ENCODE measurements at places on chromosomes 3 and 15.

GRCh38 chr3:187706971-187707370, 4.6 kb upstream of the RTP2 start:
- no peak for DNase-seq

DNA sequence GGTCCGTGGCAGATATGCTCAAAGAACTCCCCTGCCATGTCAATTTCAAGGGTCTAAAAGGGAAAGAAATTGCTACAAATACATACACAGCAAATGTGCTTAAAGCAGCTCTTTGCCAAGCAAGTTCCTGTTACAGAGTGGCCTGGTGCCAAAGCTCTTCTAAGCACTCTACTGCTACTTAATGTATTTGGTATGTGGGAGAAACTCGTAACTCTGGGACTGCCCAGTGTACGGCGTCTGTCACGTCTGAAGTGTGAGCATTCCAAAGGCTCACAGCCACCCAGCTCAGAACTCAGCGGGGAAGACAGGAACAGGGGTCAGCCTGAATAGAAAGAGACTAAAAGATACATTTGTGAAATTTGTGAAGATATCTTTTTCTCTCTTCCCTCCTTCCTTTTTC, 54.6 kb downstream of the RBMS3 start:
- DNase-seq: peak; percentile 39

- no peak for DNase-seq
These were observed 330.2 kb downstream of the TIGIT start for GRCh38 chr3:114624047-114624445.

- DNase-seq: no peak
These were observed 155.5 kb upstream of the PROK2 start for GRCh38 chr3:71940486-71940885.

DNA sequence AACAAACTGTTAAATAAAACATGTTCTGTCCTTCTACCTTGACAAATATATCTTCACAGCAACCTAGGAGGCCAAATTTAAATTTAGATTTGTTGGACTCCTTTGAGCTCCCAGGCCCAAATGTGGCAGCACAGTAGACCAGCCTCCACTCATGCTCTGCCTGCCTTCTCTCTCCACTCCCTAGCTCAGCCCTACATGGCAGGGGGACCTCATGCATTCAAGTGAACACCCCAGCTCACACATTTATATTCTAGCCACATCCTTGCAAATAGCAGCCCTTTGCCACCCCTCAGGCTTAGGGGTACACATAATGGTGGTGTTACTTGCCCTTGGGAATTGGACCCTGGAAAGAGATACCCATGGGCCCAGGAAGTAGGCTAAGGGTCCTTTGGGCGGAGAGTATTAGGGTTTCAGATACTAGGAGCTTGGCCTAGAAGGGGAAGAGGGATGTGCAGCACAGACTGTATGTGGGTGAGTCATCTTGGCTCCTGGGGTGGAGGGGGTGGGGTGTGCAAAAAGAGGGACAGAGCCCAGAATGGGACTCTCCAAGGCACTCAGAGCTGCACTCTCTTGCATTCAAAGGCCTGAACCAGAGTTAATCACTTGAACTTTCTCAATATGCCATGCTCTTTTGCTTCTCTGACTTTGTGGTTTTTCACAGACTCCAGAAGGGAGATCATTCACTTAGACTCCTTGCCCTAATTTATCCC, 268.4 kb upstream of the ROPN1 start:
- no peak for DNase-seq

- peak; percentile 39 for DNase-seq
These were observed 2.7 kb downstream of the CHDH start for GRCh38 chr3:53843195-53844177.

DNA sequence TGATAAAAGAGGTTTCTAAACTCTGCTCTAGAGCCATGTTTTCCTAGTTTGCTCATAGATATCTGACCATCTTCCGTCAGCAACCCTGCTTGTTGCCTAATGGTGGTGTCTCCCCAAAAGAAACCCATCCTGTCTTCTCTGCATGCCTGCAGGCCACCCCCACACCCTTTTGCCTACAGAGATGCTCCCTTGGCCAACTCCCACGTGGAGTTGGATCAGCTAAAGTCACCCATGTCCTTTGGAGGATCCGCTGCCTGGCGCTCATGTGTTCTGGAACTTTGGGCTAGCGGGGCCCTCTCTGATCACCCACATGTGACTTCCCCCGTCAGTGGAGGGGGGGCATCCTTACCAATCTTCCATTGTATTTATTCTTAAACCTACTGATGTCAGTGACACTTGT, 185.6 kb downstream of the ADAMTS17 start:
- no peak for DNase-seq

- no peak for DNase-seq
These were observed 7.2 kb downstream of the HERC1 start for GRCh38 chr15:63826528-63826927.

- DNase-seq: no peak
These were observed 473.6 kb downstream of the ROBO2 start for GRCh38 chr3:77513542-77513941.

DNA sequence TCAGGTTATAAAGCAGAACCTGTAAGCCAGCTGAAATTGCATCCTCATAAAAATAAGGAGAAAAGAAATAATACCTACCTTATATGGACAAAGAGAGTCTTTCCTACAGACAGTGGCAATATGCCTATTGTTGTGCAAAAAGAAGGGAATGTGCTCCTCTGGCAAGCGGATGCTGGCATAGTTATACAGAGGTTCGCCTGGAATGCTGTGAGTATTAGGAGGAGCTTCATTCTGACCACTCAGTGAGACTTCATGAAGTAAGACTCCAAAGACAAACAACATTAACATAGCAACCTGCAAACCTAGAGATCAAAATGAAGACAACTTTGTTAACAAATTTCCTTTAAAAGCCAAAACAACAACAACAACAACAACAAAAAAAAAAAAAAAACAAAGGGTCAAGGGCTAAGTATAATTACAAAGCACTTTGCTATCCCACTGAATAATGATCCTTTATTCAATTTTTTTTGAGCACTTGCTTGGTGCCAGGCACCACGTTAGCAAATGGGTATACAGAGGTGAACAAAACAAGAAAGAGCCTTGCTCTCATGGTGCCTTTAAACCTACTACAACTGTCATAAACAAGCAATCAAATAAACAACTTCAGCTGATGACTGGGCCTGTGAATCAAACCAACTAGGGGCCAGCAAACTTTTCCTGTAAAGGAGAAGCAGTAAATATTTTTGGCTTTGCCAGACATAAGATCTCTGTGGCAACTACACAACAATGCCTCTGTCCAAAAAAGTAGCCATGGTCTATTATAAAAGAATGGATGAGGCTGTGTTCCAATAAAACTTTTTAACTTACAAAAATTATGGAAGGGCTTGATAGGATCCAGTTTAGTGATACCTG, 3.7 kb downstream of the EOGT start:
- no peak for DNase-seq

DNA sequence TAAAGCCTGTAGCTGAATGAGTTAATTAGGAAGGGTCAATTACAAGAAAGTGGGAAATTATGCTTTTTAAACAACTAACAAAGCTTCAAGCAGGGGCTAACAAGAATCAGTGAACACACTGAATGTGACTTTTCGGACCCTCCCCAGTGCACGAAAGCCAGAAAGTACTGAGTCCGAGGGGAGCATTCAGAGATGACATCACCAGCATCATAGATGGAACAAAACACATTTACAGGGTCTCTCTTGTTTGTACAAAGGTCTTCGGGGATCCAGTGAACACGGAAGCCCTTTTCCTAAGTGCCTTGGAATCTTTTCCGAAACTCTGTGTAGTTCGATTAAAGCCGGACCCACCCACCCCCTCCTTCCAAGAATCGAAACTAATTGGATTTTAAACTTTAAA, 829 bp downstream of the DCP1A start:
- no peak for DNase-seq

GRCh38 chr3:20232906-20233780, 47.1 kb upstream of the SGO1 start:
- no peak for DNase-seq
